ENCODE measurements at places on chromosomes 11 and 22.

DNA sequence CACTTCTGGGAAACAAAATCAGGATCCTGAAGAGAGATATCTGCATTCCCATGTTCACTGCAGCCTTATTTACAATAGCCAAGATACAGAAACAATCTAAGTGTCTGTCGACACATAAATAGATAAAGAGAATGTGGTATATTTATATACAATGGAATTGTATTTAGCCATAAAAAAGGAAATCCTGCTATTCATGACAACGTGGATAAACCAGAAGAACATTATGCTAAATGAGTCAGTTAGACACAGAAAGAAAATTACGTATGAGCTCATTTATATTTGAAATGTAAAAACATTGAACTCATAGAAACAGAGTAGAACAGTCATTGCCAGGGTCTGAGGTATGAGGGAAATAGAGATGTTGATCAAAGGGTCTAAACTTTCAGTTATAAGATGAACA lies 6.1 kb downstream of the MRPL17 start:
- no peak for DNase-seq

- DNase-seq = no peak
Observed at GRCh38 chr11:122306831-122307391, 190.9 kb upstream of the BLID start.

DNA sequence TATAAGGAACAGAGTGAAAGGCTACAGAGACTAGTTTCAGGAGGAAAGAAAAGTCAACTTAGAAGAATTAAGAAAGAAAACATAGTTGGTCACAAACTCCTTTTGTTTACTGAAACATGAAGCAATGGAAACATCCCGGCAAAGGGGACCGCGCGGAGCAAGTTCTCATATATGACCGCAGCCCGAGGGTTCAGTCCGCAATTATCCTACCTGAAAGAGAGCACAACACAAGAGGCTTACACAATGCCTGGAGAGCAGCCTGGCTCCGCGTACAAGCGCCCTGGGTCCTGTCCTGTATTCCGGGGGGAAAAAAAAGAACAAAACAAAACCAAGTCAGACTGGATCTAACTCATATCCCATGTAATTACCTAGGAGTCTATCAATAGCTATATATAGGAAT lies 12.3 kb downstream of the RBM4B start:
- no peak for DNase-seq

- DNase-seq = no peak
Observed at GRCh38 chr11:36288442-36289225, 590 bp downstream of the COMMD9 start.

DNA sequence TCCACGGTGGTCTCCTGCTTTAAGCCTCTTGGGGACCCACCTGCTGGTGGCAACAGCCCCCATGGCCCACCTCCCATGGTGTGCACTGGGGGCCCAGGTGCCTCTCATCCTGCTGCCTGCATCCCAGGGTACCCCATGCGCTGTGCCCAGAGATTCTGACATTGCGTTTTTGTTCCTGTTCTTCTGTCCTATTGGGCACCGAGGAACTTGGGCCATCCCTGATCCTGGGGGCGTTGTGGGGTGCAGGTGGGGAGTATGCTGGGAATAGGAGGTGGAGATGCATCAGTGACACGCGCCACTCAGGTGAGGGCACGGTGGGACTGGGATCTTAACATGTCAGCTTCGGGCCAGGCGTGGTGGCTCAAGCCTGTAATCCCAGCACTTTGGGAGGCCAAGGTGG lies 12.4 kb upstream of the NAP1L4 start:
- DNase-seq = no peak

DNA sequence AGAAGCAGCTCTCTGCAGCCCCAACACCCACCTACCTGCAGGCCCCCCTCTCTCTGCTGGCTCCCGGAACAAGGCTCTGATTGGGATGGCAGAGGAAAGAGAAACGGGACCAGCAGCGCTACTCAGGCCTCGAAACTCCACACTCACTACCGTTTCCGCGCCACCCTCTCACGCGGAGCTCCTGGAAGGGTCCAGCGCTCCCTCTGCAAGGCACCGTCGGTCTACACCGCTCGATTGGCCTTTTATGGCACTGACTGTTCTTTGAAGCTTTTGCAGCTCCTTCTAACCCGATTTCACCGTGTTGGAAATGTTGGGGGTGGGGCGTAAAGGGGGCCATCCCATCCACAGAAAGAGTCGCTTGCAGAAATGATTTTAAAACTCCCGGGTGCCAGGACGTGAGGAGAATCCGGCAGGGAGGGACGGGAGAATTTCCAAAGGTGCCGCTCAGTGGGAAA lies 323 bp upstream of the PANX1 start:
- DNase-seq = no peak

- DNase-seq = no peak
Observed at GRCh38 chr11:37134637-37135036, 536.6 kb upstream of the RAG2 start.

GRCh38 chr11:77753230-77753629 lies 67.3 kb downstream of the RSF1 start:
- no peak for DNase-seq

- peak; percentile 93 for DNase-seq
Observed at GRCh38 chr11:94767701-94768601, at the start of gene AMOTL1. Gene AMOTL1, plus strand, starts transcription at chr11:94768356. Its CDS starts 156 bp downstream, at chr11:94768512.

DNA sequence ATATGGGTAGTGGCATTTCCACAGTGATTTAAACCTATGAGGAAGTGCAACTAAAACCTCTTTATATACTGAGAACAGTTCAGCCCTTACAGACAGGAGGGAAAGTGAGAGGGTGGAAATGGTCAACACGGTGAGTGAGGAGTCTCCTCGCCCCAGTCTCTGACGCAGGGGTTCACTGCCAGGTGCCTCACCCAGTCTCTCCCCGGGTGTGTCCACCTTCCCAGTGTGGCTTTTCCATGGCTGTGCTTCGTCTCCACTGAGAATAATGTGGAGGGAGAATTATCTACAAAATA lies 116.6 kb upstream of the TOP3B start:
- DNase-seq = no peak

GRCh38 chr22:43569111-43569510 lies 157.3 kb downstream of the MPPED1 start:
- DNase-seq = no peak

- no peak for DNase-seq
Observed at GRCh38 chr11:79397252-79397651, 43.6 kb downstream of the TENM4 start.

- no peak for DNase-seq
Observed at GRCh38 chr11:43067681-43068080, 244.1 kb upstream of the API5 start.

- no peak for DNase-seq
Observed at GRCh38 chr11:65383778-65384177, 1.3 kb upstream of the SLC25A45 start.

- DNase-seq = no peak
Observed at GRCh38 chr11:61392981-61393595, 701 bp downstream of the TMEM216 start.

GRCh38 chr22:43471606-43472135 lies 59.9 kb downstream of the MPPED1 start:
- DNase-seq = no peak

GRCh38 chr11:34259087-34259486 lies 98.7 kb downstream of the ABTB2 start:
- DNase-seq = no peak

DNA sequence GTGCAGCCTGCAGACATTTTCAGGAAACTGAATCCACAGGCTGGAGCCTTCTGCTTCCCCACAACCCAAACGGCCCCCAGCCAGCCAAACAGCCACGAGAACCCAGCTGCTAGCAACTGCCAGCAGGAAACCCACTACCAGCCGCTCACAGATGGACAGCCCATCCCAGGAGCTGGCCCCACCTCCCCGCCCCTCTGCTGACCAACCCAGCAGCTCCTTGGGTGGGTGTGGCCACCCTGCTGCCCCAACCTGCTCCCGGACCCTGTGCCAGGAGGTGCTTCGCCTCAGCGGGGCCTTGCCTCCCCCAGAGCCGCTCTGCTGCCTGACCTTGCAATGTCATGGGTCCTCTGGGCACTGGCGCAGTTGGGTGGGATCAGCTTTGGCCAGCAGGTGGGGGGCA lies 8.2 kb upstream of the CCDC188 start:
- DNase-seq = no peak

DNA sequence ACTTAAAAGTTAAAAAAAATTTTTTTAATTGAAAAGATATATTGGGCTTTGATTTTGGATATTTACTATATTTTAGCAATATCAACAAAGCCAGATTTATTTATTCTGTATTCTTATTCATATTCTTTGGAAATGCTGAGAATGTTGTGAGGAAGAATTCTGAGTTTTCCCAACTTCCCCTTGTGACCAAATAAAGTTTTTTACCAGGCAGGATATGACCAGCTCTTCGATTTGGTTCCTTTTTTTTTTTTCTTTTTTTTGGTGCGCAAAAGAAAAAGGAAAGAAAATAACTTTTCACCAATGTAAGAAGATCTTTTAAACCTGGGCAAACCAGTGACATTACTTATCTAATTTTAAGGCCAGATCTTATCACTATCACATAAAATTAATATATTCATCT lies 12.9 kb downstream of the TCP11L1 start:
- DNase-seq = no peak

DNA sequence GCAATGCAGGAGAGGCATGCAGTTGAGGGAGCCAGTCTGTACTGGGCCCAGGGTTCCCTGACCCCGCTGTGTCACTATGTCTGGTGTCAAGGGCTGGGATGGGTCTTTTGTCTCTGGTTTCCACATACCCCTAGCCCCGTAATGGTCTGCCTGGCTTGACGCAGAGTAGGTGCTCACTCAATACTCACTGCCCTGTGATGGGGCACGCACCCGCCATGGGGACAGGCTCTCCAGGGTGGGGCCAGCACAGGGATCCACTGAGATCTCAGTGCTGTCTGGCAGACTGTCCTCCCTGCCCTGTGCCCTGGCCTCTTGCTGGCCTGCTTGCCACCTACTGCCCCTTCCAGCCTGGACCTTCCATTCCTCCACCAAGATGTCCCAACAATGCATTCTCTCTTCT lies 101.7 kb upstream of the CD82 start:
- DNase-seq = no peak

GRCh38 chr11:115707180-115707905 lies 203.1 kb upstream of the CADM1 start:
- no peak for DNase-seq

GRCh38 chr11:134530636-134531326 lies 118.7 kb upstream of the B3GAT1 start:
- no peak for DNase-seq

DNA sequence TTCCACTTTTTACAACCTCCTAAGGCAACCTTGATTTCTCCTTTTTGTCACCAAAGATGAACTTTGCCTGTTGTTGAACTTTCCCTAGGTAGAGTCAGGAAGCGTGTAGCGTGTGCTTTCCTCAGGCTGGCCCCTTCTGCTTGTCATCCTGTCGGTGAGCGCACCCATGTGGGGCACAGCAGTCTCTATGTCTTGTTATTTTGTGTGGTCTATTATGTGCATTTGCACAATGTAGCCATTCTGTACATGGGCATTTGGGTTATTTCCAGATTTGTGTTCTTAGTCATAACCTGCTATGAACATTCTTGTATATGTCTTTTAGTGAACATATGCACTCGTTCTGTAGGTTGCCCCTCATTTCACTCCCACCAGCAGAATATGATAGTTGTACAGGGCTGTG lies 34.9 kb downstream of the CABIN1 start:
- DNase-seq = no peak

- DNase-seq = no peak
Observed at GRCh38 chr22:27348634-27349033, 452.9 kb downstream of the MN1 start.

- DNase-seq = peak; percentile 98
Observed at GRCh38 chr11:63681321-63682065, at the start of gene RTN3. Gene RTN3, plus strand, starts transcription at chr11:63681500. Its CDS starts 137 bp downstream, at chr11:63681637.
